ENCODE measurements at places on chromosomes 12 and 14.

DNA sequence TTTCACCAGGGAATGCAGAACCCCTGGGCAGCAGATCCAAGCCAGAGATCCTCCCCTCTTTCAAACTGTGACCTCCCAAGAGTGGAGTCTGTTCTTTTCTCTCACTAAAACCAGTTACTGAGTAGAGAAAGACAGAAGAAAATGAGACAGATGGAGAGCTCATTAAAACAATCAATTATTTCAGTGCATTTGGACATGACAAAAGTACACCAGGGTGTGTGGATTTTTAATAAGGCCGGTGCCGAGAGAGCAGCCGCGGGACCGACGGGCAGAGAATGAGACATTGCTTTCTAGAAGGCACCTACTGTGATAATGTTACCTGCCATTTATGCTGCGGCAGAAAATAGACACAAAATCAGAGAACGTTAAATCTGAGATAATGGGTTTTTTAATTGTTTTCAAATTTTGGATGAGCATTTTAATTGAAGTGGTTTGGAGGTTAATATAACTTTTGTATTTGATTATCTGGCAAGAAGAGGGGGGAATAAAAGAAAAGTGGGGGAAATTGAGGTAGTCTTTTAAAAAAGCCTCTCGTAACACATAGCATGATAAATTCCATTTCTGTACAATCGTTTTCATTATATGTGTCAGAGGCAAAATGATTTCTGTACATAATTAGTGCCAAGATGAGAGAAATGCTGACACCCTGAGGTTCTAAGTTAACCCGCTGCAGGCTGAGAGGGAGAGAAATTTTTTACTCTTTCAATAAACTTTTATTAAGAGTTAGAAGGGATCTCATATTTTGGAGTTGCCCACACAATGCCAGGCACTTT lies 70.8 kb downstream of the HSPB8 start:
- no peaks in the 10 kb centered on the region for H3K4me1 ChIP-seq
- no peak for DNase-seq
- H3K4me3 ChIP-seq, result no peak overlapping the region

- no peak overlapping the region for H3K4me3 ChIP-seq
- H3K36me3 ChIP-seq, result peaks cover 10% of the 10 kb centered on the region
- no peaks in the 10 kb centered on the region for H3K27me3 ChIP-seq
- DNase-seq, result no peak
These were observed 107.2 kb downstream of the RAD51B start for GRCh38 chr14:67926821-67927220.

DNA sequence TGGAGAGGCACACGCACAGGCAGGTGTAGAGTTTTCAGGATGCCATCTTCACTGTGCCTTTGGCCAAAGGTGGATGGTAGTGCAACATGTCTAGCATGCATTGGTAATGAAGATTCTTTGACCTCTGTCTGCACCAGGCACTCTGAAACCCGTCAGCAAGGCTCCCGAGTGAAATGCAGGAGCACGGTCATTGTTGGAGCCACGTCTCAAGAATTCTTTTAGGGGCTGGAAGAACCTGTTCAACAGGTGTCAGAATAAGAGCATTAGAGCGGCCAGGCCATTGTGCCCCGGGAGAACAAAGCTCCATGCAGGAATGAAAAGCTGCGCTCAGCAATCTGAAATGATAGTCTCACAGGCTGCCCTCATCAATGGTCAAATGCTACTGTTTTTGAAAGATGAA lies 40.2 kb upstream of the DICER1 start:
- DNase-seq, result no peak
- peak overlapping the region; percentile 93 for H3K27ac ChIP-seq
- no peaks in the 10 kb centered on the region for H3K27me3 ChIP-seq
- H3K36me3 ChIP-seq, result peaks cover 7% of the 10 kb centered on the region
- peak overlapping the region; percentile 69 for H3K4me3 ChIP-seq

- H3K4me3 ChIP-seq, result no peak overlapping the region
- H3K27me3 ChIP-seq, result peaks cover 6% of the 10 kb centered on the region
- peaks cover 3% of the 10 kb centered on the region for H3K4me1 ChIP-seq
- H3K27ac ChIP-seq, result no peak overlapping the region
- DNase-seq, result no peak
These were observed 166.5 kb upstream of the GSC start for GRCh38 chr14:94936401-94936892.

- H3K27ac ChIP-seq, result no peak overlapping the region
- peaks cover 13% of the 10 kb centered on the region for H3K27me3 ChIP-seq
- DNase-seq, result no peak
- peaks cover 11% of the 10 kb centered on the region for H3K4me1 ChIP-seq
These were observed 5.6 kb upstream of the SERPINA9 start for GRCh38 chr14:94481468-94482131.

DNA sequence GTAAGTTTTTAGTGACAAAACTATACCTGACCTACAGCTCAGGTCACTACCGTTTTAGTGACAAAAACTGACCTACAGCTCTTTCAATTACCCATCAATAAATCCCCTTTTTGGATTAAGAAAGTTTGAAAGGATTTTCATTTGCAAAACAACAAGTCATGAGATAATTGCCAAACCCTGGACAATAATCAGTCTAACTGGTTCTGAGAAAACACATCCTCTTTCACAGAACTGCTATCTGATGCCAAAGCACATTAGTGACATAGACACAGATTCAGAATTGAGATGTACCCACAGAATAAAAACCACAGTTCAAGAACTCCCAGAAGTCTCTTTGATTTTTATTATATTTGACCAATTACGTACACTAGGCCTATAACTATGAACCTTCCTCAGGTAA lies 126.0 kb upstream of the COCH start:
- H3K4me1 ChIP-seq, result no peaks in the 10 kb centered on the region
- no peak for DNase-seq
- no peaks in the 10 kb centered on the region for H3K36me3 ChIP-seq

DNA sequence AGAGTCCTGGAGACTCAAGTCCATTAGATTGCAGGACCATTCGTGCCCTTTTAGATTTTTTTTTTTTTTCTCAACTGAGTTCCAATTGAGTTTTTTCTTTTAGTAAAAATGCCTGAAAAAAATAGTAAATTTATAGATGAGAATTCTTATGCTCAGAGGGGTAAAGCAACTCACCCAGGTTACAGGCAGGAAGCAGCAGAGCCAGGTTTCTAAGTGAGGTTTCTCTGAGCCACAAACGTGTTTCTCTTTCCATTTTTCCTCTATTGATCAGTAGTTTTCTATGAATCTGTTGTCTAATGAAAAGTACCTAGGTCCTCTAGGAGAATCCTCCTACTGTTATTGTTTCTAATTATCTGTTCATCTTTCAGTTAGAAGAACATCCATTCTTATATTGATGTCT lies 66.4 kb upstream of the C12orf71 start:
- H3K4me3 ChIP-seq, result no peak overlapping the region
- H3K36me3 ChIP-seq, result no peaks in the 10 kb centered on the region
- DNase-seq, result no peak
- H3K27ac ChIP-seq, result no peak overlapping the region
- peaks cover 10% of the 10 kb centered on the region for H3K27me3 ChIP-seq

- no peak overlapping the region for H3K27ac ChIP-seq
- peaks cover 50% of the 10 kb centered on the region for H3K36me3 ChIP-seq
- H3K4me1 ChIP-seq, result peaks cover 4% of the 10 kb centered on the region
- no peak overlapping the region for H3K4me3 ChIP-seq
These were observed 46.9 kb downstream of the CNOT2 start for GRCh38 chr12:70290116-70290515.

DNA sequence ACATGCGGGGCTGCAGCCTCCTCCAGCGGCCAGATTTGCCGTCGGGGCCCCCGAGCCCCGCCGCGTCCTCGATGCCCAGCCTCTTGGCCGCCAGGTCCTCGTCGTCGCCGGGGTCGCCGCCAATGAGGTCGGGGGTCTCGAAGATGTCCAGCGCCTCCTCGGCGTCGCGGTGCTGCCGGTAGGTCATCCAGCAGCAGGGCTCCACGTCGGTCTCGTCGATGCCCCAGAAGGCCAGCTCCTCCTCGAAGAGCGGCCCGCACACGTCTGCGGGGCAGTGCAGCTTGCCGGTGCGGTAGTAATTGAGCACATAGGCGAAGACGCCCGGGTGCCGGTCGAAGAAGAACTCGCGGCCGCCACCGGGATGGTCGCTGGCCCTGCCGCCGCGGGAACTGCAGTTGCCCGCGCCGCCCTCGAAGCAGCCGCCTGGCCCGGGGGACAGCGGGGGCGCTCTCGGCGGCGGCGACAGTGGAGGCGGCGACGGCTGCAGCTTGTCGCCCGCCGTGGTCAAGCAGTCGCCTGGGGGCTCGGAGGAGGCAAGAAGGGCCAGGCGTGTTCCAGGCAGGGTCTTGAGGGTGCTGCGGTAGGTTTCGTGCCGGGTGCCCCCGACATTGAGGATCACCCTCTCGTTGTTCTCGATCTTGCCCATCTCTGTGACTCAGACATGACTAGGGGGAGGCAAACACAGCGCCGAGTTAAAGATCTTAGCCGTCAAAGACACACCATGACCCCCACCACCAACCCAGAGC lies 2.1 kb downstream of the KCNC2 start:
- H3K27me3 ChIP-seq, result peaks cover 69% of the 10 kb centered on the region
- no peaks in the 10 kb centered on the region for H3K4me1 ChIP-seq
- no peak for DNase-seq

DNA sequence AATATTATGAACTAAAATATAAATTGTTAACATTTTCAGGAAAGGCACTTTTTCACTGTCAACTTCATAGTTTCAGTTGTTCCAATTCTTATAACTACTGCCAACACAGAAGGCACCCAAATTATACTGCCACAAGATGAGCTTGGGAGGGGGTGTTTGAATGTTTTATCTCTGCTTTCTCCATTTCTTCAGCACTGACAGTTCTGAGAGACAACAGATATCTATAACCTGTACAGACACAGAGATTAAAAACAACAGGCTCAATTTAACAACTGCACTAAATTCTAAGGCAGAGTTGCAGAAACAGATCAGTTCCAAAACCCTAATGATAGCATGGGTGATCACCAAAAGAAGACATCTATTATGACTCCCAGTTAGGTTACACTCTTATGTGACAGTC lies 12.8 kb downstream of the SCAF11 start:
- H3K27ac ChIP-seq, result no peak overlapping the region
- H3K36me3 ChIP-seq, result peaks cover 26% of the 10 kb centered on the region
- H3K4me1 ChIP-seq, result peaks cover 14% of the 10 kb centered on the region
- no peak overlapping the region for H3K4me3 ChIP-seq

DNA sequence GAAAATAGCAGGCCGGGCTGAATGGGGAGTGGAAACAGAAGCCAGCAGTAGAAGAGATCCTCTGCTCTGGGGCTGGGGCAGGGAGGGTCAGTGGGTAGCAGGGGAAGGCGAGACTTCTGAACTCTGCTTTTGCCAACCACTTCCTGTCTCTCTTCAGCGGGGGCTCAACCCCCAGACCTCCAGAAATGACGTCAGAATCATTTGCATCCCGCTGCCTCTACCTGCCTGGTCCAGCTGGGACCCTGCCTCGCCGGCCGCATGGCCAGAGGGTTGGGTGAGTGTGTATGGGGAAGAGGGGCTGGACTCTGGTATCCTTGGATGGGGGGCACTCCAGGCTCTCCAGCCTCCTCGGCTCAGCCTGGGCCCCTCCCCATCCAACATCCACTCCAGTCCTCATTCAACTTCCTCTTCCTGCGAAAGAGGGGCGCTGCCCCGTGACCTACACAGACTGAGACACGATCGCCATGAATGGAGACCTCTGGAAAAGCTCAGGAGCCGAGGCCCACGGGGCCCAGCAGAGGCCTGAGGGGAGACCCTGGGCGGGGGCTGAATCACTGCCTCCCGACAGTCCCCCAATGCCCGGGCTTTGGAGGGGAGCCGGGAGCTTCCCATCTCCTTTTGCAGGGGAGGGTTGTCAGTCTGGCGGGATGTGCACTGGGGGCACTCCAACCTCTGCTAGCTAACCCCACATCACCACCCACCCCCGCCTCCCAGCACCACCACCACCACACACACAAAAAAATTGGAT lies 458 bp upstream of the HOXC4 start:
- H3K4me1 ChIP-seq, result peaks cover 59% of the 10 kb centered on the region
- peaks cover 14% of the 10 kb centered on the region for H3K36me3 ChIP-seq
- H3K27ac ChIP-seq, result peak overlapping the region; percentile 69
- H3K27me3 ChIP-seq, result peaks cover 62% of the 10 kb centered on the region
- H3K4me3 ChIP-seq, result peak overlapping the region; percentile 98
